Brain microvascular endothelial cell (primary cell): ENCODE measurements at places on chromosomes 7 and 10.

- DNase-seq = no peak
Observed at GRCh38 chr7:11552676-11553296, 279.2 kb downstream of the THSD7A start.

- peak; percentile 45 for DNase-seq
Observed at GRCh38 chr7:30163231-30163894, 28.6 kb downstream of the MTURN start.

GRCh38 chr7:93316730-93317129 lies 84.6 kb downstream of the VPS50 start:
- peak; percentile 65 for DNase-seq

GRCh38 chr10:96288151-96288621 lies 16.0 kb upstream of the DNTT start:
- no peak for DNase-seq

DNA sequence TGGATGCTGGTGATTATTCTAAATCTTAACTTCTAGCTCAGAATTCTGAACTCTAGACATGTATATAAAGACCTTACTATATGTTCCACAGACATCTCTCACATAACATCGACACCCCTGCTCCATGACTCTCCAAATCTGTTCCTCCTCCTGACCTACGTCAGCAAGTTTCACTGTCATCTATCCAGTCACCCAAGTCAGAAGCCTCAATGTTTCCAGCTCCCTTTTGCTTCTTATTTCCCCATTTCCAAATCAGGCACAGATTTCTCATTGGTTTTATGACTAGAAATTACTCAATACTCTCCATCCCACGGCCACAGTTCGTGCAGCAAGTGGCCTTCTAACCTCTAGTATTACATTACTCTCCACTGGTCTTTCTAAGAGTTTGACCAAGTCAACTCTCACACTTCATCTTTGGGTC lies 28.5 kb downstream of the EPC1 start:
- DNase-seq = no peak

GRCh38 chr10:4199196-4199595 lies 414.2 kb upstream of the KLF6 start:
- no peak for DNase-seq

DNA sequence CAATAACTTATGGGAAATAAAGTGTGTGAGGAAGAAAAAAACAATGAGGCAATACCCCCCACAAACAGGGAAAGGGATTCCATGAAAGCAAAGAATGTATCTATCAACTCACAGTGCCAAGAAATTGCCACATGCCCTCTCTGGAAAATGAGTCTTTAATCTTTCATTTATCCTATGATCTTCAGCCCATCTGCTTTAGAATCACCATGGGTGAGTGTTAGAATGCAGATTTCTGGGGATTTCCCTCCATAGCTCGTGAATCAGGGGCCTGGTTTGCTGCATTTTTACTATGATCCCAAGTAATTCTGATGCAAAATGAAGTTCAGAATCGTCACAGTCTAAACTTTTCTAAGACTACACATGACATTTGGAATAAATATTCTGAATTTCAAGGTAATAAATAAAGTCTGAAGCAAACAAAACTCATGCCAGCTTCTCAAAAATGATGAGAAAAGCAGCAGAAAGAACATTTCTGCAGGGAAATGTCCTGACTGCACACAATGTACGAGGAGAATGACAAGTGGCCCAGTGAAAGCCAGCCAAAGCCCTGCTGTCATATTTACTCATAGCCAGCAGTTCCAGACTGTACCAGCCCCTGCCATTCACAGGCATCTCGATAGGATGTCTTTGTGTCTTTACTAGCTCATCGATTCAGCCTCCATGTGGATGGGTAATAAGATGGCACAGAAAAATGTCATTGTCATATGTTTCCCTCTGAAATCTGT lies 167.1 kb downstream of the ELMO1 start:
- no peak for DNase-seq

DNA sequence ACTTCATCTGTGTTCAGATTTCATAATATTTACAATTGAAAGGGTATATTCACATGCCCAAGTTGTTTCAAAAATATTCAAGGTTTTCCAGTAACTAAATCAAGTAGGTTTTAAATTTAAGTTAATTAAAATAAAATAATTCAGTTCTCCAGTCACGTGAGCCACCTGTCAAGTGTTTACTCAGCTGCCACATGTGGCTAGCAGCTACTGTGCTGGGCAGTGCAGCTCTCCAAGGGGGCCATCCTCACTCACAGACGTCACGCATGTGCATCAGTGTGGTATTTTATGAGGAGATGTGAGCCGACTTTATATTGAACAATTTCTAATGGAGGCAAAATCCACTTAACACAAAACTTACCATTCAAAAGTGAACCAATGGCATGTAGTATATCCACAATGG lies 69.7 kb upstream of the CAMK2B start:
- no peak for DNase-seq

GRCh38 chr7:47000561-47000960 lies 581.4 kb downstream of the TNS3 start:
- DNase-seq = no peak

DNA sequence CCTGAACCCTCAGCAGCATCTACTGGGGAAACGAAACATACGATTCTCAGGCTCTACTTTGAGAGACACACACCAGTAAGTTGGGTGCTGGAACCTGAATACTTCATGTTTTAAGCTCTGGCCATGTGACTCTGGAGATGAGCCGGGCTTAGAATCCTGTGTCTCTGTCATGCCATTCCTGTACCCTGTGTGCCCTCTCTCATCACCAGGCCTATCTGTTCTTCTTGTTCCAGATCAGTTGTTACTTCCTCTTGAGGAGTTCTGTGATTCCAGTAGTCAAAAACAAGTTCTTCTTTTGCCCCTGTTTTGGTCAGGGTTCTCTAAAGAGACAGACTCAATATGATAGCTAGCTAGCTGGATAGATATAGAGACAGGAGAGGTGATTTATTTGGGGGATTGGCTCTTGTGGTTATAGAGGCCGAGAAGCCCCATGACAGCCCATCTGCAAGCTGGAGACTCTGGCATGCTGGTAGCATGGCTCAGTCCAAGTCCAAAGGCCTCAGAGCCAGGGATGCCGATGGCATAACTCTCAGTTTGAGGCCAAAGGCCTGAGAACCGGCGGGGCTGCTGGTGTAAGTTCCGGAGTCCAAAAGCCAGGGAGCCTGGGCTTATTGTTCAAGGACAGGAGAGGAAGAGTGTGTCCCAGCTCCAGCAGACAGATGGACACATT lies 54.3 kb downstream of the CHN2 start:
- no peak for DNase-seq
